ENCODE measurements at places on chromosomes 5 and 9.

GRCh38 chr9:19154135-19154612, 26.9 kb upstream of the PLIN2 start:
- DNase-seq: peak; percentile 82

- no peak for DNase-seq
These were observed 28.0 kb downstream of the PRUNE2 start for GRCh38 chr9:76877961-76878360.

DNA sequence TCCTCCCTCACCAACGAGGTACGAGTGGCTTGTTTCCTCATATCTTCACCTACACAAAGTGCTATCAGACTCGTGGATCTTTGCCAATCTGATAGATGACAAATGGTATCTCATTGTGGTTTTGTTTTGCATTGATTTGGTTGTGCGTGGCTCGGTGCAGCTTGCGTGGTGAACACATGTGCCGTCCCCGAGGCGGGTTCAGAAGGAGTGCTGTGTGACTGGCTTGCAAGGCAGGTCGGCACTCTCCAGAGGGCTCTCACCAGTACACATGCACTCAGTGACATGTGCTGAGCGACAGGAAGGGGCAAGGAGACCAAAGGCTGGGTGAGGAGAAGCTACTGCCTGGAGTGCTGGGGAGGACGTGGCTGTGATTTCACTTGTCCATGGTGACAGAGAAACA, 95.3 kb upstream of the PITX1 start:
- DNase-seq: no peak

DNA sequence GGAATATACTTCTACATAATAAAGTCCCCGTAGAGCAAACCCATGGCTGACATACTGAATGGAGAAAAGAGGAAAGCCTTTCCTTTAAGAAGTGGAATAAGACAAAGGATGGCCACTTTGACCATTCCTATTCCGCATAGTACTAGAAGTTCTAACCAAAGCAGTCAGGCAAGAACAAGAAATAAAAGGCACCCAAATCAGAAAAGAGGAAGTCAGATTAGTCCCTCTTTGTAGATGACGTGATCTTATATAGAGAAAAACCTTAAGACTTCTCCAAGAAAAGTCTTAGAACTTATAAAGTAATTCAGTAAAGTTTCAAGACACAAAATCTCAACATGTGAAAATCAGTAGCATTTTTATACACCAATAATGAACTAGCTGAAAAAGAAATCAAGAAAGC, 133.9 kb downstream of the GIN1 start:
- no peak for DNase-seq

- no peak for DNase-seq
These were observed 473.2 kb downstream of the ENC1 start for GRCh38 chr5:74167206-74167929.

- DNase-seq: no peak
These were observed 269.9 kb upstream of the PAPPA start for GRCh38 chr9:115883467-115884329.

GRCh38 chr9:133733796-133734533, 4.2 kb downstream of the SARDH start:
- no peak for DNase-seq

DNA sequence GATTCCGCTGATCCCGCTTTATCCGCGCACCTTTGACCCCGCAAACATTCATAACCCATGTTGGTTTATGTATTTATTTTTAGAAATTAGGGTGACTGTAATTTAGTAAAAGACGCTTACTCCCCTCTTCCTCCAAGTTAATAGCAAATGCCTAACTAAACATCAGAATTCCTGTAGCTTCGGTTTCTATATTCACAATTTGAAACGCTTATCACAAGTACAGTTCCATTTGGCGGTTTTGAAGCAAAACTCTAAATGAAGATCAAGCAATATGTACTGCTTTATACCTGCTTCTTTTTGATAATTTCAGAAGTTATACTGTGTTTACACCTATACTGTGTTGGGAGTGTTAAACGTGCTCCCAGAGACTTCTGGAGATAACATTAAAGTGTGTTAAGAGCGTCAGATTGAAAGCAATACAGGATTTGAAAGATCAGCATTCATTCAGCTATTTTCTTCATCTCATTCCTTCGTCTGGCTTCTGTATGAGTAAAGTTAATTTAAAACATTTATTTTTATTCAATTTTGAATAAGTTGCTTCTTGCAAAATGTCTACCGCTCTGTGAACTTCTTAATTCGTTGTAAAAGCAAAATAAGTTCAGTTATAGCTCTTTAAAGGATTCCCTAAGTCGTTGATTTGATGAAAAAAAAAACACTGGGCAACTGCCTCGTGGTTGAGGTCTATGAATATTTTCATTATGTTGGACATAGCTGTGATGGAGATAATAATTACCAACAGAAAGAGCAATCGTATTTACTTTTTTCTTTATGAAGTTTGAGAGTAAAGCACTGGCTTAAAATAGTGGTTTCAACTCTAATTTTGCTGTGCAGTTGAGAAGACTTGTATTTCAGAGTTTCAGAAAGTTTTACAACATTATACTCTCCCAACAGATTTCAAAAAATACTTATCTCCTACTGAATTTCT, 2.5 kb downstream of the PRDM6 start:
- no peak for DNase-seq

- no peak for DNase-seq
These were observed 123.4 kb upstream of the RETREG1 start for GRCh38 chr5:16740066-16740810.

- DNase-seq: no peak
These were observed 89.0 kb upstream of the ARAP3 start for GRCh38 chr5:141771031-141771430.

DNA sequence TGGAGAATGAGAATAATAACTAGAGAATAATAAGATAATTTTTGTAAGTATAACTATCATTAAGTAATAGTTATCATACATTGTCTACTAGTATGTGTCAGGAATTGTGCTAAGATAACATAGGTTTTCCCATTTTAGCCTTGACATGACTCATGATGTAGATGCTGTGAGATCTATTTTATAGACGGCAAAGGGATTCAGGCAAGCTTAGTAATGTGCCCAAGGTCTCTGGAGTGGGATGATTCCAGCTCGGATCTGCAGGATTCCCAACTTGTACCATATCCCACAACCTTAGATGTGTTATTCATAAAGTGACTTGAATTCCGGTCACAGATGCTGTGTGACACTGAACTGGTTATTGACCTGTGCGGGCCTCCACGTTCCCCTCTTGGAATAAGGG, 51.5 kb downstream of the IL31RA start:
- DNase-seq: no peak

DNA sequence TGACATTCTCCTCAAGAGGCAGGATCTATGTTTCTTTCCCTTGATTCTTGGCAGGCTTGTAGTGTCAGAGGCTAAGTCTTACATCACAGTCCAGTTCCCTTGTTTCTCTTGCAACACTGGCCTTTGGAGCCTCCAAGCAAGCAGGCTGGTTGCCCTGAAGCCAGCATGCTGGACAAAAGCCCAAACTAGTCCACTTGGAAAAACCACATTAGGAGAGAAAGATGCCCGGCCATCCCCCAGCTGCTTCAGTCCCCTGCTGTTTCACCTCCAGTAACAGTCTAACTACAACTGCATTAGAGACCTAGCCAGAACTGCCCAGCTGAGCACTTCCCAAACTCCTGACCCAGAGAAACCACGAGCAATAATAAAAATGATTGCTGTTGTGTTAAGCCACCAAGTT, 87.6 kb downstream of the ADAMTS6 start:
- peak; percentile 30 for DNase-seq

- DNase-seq: no peak
These were observed 15.5 kb downstream of the B4GALT1 start for GRCh38 chr9:33151601-33152000.

DNA sequence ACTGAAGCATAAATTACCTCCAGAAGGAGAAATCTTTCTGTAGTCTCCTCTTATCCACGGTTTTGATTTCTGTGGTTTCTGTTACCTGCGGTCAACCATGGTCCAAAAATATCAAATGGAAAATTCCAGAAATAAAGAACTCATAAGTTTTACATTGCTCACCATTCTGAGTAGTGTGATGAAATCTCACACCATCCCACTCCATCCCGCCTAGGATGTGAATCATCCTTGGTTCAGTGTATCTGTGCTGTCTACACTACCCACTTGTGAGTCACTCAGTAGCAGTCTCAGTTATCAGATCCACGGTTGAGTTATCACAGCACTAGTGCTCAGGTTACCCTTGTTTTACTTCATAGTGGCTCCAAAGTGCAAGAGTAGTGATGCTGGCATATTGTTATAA, 371.2 kb downstream of the NFIB start:
- no peak for DNase-seq

All from AML-193 (cell line).